H4 (cell line): ENCODE measurements at places on chromosomes 16 and 17.

GRCh38 chr17:21019976-21020586 is 22.7 kb downstream of the USP22 start:
- DNase-seq = no peak

- DNase-seq = peak; percentile 30
Observed at GRCh38 chr17:61218438-61218837, 181.2 kb upstream of the TBX2 start.

DNA sequence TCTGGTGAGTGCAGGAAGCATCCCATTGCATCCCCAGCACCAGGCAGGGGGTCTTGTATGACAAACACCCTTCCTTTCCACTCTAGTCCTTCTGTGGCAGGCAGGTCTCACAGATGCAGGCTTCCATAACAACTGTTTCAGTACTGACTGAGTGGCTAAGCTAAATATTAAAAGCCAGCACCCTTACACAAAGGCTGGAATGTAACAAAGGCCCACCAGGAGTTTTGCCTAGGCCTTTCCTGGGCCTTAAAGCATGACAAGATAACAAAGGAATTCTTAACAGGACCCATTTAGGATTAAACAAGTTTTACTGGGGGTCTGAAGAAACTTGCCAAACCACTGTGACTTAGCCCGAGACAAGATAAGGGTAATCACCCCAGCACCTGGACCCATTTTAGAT is 228.9 kb upstream of the RPL38 start:
- DNase-seq = no peak

DNA sequence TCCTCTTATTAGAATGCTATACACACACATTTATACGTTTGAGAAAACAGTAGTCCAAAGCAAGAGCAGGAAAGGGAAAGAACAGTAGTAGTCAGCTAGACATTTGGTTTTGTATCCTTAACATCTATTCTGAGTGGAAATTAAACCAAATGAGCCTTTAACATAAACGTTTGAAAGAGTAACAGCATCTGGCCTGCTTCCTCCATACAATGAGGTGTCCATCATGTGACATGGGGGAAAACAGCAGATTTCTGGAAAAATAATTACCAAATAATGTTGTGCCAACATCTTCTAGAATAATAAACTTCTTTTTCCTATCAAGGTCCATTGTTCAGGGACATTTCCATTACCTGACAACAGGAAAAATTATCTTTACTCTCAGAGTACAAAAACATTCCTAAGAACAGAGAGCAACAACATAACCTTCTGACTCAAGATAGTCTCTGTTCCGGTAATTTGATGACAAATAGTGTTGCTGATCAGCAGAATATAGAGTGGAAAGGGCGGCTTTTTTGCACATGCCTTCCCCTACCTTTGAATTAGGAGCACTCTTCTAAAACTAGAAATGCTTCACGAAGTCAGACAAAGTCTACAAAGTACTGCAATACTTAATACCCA is 20.2 kb downstream of the CYTH1 start:
- DNase-seq = no peak
